ENCODE measurements at places on chromosomes 4 and X.

GRCh38 chrX:21972721-21973120 is 32.2 kb downstream of the SMS start:
- no peak for DNase-seq

GRCh38 chr4:76943129-76943620 is 6.4 kb upstream of the SEPTIN11 start:
- DNase-seq: no peak

DNA sequence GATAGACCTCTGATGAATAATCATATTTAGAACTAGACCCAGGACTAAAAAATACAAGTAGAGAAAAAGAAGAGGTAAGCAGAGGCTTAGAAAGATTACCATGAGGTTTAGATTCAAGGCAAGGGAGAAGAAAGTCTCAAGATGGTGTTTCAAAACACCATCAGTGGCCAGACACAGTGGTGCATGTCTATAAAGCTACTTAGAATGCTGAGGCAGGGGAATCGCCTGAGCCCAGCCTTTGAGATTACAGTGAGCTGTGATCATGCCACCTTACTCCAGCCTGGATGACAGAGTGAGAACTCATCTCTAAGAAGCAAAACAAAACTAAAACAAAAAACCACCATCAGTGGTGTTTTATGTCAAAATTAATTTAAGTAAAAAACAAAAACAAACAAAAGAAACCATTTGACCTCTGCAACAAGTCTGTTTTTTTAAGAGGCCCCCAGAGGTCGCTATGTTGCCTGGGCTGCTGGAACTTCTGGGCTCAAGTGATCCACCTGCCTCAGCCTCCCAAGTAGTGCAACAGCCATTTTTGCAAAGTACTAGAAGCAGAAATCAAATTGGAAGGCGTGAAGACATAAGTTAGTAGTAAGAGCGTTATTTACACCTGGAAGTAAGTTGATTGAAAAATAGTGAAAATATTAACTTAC is 784.3 kb downstream of the ADGRL3 start:
- DNase-seq: no peak

DNA sequence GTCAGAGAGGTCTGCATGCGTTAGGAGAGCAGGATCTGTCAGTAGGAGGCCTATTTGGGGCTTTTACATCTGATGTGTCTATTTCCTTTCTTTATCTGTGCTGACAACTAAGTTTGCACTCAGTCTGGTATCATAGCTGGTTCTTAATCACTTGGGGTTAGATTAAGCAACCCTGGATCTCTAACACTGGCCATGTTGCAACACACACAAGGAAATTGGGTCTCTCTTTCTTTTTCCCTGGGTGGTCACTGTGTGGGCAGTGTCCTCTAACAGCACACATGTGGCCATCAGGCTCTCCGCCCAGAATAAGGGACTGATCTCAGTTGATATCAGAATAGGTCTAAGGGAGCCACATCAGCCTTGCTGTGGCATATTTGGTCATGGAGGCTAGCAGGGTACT is 38.9 kb downstream of the IGFBP7 start:
- no peak for DNase-seq

DNA sequence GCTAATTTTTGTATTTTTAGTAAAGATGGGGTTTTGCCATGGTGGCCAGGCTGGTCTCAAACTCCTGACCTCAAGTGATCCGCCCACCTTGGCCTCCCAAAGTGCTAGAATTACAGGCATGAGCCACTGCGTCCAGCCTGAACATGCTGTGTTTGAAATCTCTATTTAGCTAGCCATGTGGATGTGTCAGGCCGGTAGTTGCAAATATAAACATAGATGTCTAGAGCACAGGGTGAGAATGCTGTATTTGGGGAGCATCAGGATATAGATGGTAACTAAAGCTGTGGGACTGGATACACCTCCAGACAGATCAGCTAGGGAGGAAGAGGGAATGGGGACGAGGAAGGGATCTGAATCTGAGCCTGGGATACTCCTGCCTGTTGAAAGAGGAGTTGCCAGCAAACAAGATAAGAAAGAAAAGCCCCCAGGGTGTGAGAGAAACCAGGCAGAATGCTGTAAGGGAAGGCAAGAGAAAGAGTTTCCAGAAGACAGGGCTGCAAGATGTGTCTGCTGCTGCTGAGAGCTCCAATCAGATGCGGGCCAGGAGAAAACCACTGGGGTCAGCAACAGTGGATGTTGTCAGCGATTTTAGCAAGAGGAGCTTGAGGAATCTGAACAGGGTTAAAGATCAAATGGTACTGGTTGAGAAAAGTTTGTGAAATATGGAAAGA is 177.4 kb downstream of the PALLD start:
- DNase-seq: no peak

DNA sequence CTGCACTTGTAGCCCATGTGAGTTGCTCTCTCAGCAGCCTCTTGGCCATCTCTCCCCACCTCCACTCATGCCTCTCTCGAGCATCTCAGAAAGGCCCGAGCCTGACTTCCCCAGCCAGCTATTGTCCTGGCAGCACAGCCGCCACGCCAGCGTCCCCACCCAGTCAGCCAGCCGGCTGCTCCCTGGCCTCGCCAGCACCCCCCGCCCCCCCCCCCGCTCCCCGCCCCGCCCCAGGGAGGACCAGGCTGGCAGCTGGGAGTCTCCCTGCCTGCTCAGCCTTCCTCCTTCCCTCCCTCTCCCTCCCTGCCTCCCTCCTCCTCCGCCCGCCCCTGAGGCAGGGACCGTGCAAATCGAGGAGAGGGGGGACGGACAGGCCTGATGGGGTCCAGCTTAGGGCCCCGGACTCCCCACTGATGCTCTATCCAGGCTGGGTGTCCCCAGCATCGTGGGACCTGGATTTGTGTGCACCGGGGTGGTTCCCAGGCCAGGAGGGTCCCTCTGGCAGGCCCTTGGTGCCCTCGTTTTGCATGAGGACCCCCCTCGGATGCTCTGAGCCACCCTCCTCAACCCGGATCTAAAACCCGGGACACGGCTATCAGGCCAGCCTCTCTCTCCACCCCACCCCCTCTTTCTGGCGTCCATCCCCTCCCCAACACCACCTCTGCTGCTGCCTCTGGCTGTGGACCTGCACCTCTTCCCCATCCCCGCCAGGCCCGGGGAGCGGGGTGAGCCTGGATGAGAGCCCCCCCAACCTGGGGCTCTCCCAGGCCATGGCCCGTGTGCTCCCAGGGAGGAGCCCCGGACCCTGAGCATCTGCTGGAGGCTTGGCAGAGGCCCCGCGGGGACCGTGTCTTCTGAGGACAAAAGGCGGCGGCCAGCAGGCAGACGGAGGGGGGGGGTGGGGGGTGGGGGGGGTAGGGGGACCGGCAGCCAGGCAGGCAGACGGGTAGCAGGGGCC is at the start of gene GPR173:
Gene GPR173 (plus strand): TSS at position 621 of the 958 bp plus-strand sequence. CDS start 27,833 bp downstream, outside the sequence.
- DNase-seq: peak; percentile 83

GRCh38 chrX:42442745-42443144 is 335.2 kb downstream of the PPP1R2C start:
- no peak for DNase-seq
